ENCODE measurements at places on chromosomes 7 and 10. TPM values are rescaled to one million over a fixed set of nuclear protein-coding genes. Genes with fewer than 3 reads are reported as not detected.

- H3K36me3 ChIP-seq = no peaks in the 10 kb centered on the region
- no peak overlapping the region for H3K27ac ChIP-seq
- no peaks in the 10 kb centered on the region for H3K4me1 ChIP-seq
- DNase-seq = no peak
- peaks cover 10% of the 10 kb centered on the region for H3K27me3 ChIP-seq
Observed at GRCh38 chr7:100951888-100952560, 2.7 kb downstream of the MUC3A start.

Gene HOXA4
- 1.7 TPM for total RNA-seq

DNA sequence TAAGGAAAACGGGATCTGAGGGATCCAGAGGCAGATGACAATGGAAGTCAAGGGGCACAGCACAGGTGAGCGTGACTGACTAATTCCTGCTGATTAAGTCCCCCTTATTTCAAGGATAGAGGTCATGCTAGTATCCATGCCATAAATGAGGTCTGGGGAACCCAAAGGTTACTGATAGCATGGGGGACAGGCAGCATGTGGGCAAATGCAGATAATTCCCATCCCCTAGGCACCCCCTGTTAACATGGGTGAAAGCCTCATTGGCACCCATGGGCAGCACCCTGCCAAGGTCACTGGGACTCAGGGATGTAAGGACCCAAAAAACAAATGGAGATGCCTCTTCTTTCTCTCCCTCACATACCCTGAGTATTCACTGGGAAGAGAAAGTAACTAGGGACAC, 139.7 kb downstream of the WDR11 start:
- no peaks in the 10 kb centered on the region for H3K27me3 ChIP-seq
- no peaks in the 10 kb centered on the region for H3K36me3 ChIP-seq
- DNase-seq = no peak
- no peak overlapping the region for H3K4me3 ChIP-seq
- H3K27ac ChIP-seq = no peak overlapping the region
- no peaks in the 10 kb centered on the region for H3K4me1 ChIP-seq

GRCh38 chr10:23035569-23035968, 59.8 kb upstream of the MSRB2 start:
- H3K4me3 ChIP-seq = no peak overlapping the region
- H3K27me3 ChIP-seq = no peaks in the 10 kb centered on the region
- no peak overlapping the region for H3K27ac ChIP-seq
- H3K4me1 ChIP-seq = no peaks in the 10 kb centered on the region

DNA sequence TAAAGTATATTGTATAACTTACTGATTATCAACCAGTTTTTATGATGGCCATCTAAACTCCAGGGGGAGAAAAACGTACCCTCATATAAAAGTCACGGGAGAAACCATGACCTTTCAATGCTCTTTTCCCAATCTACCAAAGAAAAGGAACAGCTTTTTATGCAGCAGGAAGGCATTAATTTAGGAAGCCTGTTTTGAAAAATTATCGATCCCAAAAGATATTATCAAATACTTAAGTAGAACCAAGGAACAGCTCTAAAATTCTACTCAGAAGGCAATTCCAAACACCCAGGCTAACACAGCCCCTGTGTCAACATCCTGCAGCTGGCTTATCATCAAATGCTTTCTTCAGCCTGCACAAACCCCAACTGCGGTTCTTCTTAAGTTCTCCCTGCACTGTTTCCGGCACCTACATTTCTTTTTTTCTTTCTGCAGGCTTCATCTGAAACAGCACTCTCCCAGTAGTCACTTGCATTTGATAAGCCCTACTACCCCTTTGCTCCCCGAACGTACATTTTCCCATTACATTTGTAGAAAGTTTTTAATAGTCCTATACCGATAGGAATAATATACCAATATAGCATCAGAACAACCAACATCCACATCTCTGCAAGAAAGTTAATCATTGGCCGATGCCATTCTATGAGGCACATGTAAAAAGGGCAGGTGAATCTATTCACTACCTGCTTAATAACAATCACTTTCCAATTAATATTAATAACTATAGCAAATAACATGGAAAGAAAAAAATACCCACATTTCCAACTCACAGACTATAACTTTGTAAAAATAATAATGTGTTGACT, 47.9 kb downstream of the PIP4K2A start:
- H3K4me3 ChIP-seq = no peak overlapping the region
- DNase-seq = no peak
- no peaks in the 10 kb centered on the region for H3K27me3 ChIP-seq
- H3K27ac ChIP-seq = no peak overlapping the region
- H3K4me1 ChIP-seq = no peaks in the 10 kb centered on the region

All from gastrocnemius medialis (tissue), 4 donors.